ENCODE measurements at places on chromosomes 7 and 10.

GRCh38 chr7:35604595-35604994 is 90.3 kb downstream of the HERPUD2 start:
- no peak for DNase-seq

DNA sequence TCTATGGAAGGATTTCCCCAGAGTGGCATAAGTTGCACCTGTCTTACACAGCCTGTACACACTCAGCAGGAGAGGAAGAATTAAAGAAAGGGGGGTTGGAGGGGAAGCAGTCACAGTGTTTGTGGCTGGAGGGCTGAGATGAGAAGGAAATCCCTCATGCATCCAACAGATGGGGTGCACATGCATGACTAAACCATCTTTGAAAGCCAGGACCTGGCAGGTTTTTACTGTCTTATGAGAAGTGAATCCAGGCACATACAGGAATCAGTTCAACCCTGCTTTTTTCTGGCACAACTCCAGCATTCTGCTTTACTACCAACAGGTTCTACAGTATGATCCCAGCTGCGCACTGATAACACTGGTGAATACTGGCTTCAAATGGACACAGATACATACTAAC is 107.7 kb downstream of the CACNA2D1 start:
- peak; percentile 61 for DNase-seq

DNA sequence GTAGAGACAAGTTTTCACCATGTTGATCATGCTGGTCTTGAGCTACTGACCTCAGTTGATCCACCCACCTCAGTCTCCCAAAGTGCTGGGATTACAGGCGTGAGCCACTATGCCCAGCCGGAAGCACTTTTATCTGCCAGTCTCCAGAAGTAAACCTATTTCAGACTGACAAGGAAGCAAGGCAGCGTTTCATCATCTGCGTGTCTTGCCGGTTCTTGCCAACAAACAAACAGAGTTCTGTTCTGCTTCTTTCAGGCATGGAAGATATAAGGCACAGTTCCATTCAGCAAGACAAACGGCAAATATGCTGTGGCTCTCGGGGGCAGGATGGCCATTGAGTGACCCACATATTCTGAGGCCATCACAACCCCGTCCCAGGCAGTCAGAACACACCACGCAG is 15.5 kb upstream of the LARP4B start:
- no peak for DNase-seq

DNA sequence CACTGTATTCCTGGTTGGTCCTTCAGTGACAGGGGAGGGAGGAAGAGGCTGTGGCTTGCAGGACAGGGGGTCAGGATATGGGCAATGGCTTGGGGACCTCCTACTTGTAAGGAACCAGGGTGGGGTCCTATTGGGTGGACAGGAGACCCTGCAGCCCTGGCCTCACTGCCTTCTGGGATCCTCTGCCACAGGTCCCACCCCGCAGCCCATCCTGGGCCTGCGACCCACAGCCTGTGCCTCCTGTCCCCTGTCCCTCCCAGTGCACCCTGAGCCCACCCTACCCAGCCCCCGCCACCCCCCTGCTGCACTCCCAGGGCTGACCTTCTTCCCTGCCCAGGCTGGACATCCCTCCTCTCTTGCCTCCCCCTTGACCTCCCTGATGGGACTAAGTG is 58.7 kb upstream of the MYL10 start:
- no peak for DNase-seq

DNA sequence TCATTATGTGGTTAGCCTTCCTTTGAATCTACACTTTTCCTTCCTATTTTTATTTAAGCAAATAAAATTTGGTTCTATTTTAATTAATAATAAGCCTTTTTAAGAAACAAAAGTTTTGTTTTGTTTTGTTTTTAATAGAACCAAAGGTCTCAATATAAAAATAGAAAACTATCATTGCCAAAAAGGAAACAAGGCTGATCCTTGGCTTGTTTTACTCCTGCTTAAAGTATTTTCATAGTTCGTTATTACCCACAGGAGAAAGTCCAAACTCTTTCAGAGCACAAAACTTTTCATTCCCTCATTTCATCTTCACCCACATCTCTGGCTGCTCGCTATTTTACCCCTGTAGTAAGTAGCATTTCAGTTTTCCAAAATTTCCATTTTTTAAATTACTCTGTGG is 374.8 kb downstream of the SEMA3D start:
- DNase-seq: no peak

- peak; percentile 18 for DNase-seq
These were observed 858.7 kb downstream of the REEP3 start for GRCh38 chr10:64379898-64380297.

GRCh38 chr10:86992456-86992855 is 24.2 kb downstream of the ADIRF start:
- DNase-seq: no peak

GRCh38 chr7:118938845-118939244 is 714.3 kb downstream of the ANKRD7 start:
- no peak for DNase-seq

GRCh38 chr7:38840736-38841460 is 68.1 kb downstream of the VPS41 start:
- DNase-seq: no peak

DNA sequence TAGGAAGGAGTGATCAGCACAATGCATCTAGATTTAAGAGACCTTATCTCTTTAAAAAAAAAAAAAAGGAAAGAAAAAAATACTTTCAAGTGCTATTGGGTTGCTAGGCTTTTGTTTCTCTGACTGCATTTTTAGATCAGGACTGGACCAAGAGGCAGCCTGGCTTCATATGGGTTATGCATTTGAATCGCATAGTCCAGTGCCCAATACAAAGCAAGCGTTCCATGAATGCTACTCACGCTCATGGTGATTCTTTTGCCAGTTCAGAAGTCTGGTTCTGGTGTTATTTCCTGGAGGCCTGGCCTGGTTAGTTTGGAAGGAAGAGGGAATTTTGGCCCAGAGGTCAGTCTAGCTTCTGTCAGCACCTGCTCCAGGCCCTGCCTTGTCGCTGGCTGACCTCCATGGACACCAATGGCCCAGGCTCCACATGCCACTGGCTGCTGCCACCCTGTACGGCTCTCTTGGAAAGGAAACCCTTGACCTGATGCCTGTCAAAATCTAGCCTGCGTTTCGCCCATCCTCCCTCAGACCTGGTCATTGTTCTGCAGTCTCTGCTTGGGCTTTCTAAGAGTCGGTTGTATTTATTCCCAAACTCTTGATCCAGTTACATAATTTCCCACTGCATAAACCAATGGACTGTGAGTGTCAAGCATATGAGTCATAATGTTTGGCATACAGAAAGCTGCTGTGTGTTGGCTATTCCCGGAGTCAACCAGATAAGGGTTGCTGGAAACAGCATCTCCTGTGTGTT is 74.3 kb upstream of the MKX start:
- DNase-seq: no peak

DNA sequence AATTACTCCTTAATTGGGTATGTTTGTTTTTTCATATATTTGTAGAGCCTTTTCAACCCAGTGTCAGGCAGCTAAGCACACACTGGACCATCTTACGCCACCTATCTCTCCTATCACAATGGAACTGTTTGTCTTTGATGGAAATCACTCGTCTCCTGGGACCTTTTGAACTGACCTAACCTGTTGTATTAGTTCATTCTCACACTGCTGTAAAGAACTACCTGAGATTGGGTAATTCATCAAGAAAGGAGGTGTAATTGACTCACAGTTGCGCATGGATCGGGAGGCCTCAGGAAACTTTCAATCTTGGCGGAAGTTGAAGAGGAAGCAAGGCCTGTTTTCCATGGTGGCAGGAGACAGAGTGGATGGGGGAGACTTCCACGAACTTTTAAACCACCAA is 182.0 kb downstream of the TCERG1L start:
- DNase-seq: no peak

- DNase-seq: no peak
These were observed 118.7 kb upstream of the CDK6 start for GRCh38 chr7:92955081-92955480.

GRCh38 chr7:98729121-98729520 is 112.0 kb downstream of the NPTX2 start:
- no peak for DNase-seq

- no peak for DNase-seq
These were observed 98.6 kb downstream of the CREM start for GRCh38 chr10:35225204-35225603.

- DNase-seq: no peak
These were observed 661.9 kb downstream of the SUGCT start for GRCh38 chr7:40796723-40797122.

GRCh38 chr10:131099028-131099726 is 212.3 kb downstream of the TCERG1L start:
- DNase-seq: no peak

All from OCI-M1 (cell line).